ENCODE measurements at places on chromosomes 5 and 9.

GRCh38 chr5:91024727-91025126, 358.4 kb downstream of the ARRDC3 start:
- no peak for DNase-seq

GRCh38 chr5:149392718-149393117, 13.6 kb upstream of the IL17B start:
- no peak for DNase-seq

- no peak for DNase-seq
Measured at GRCh38 chr9:78668148-78668832, 371.4 kb downstream of the PSAT1 start.

- DNase-seq, result no peak
Measured at GRCh38 chr9:77968506-77968905, 63.1 kb downstream of the GNAQ start.

- DNase-seq, result no peak
Measured at GRCh38 chr5:179534431-179534830, 15.9 kb upstream of the RUFY1 start.

- DNase-seq, result no peak
Measured at GRCh38 chr9:90124961-90125360, 517.7 kb downstream of the DIRAS2 start.
